ENCODE measurements at places on chromosomes 7 and 10.

DNA sequence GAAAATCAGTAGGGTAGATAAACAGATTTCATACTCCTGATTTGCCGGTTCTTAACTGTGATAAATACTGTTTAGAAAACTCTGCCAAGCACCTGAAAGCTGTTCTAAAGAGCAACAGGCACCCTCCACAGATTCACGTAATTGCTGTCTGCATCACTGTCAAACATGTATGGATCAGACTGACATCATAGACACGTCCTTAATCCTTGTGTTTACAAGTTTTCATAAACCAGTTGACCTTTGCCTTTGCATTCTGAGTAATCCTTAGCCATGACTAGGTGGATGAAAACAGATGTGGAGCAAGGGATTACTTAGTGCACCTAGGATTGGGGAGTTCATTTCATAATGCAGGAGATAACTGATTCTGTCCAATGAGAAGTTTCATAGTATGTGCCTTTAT lies 41.6 kb downstream of the SLC39A12 start:
- no peak for DNase-seq

DNA sequence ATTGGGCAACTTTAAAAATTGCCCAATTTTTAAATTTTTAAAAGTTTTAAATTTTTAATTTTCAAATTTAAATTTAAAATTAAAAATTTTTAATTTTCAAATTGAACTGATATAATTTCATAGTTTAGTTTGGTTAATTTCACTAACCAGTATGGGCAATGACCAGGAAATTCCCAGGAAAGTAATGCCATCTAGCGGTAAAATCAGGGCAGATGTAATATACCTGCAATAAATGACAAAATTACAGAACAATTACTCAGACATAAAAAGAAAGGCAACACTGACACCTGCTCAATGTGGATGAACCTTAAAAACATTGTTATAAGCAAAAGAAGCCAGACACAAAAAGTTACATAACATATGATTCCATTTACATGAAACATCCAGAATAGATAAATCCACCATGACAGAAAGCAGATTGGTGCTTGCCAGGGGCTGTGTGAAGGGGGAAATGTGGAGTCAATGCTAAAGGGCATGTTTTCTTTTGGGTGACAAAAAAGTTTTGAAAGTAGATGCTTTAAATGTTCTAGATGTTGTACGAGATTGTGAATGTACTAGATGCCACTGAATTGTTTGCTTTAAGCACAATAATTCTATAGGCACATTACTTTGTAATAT lies 28.6 kb upstream of the SLC16A12 start:
- DNase-seq = peak; percentile 72

DNA sequence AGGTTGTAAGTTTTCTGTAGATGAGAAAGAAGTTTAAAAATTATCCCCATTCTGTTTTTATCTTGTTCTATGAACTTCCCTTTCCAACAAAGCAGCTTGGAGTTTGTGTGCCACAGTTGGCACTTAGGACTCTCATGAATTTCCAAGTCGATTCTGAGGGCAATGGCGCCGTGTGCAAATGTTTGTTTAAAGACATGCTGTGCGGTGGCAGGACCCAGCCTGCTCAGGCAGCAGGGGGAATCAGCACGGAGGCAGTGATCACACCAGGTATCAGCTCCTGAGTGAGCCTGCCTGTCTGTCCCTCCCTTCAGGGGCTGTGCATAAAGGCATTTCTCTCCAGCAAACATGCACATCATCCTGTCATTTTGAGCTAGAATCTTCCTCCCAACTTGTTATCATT lies 109.8 kb upstream of the WDR11 start:
- DNase-seq = no peak

DNA sequence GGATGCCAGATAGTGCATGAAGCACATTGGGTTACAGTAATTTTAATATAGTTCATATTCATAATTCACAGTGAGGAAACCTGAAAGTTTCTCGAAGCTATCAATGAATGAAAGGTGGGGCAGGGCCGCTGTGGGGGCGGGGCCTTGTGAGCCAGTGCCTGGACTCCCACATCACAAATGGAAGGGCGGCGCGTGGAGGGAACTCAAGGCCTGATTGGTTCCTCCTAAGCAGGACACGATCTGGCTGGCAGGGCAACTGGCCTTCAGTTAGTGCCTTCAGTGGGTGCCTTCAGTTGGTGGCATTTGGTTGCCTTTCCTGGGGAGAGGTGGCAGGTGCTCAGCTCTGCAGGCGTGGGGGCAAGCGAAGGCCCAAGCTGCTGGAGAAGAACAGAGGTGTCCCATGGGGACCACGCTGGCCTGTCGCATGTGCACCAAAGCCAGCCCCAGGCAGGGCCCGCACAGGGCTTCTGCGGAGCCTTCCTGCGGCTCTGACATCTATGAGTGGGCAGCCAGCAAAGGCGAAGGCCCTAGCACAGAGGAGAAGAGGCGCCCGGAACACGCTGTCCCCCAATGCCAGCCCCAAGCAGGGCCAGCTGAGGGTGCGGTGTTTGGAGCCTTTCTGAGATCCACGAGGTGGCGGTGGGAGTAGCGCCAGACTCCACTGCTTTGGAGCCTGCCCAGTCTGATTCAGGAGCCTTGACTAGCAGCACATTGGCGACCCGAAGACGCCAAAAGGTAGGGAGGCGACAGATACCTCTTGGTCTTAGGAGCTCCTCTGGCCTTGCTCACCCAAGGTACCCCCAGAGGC lies 118.0 kb upstream of the PDSS1 start:
- DNase-seq = no peak

GRCh38 chr10:129279446-129280154 lies 187.4 kb upstream of the MGMT start:
- DNase-seq = no peak

- no peak for DNase-seq
Observed at GRCh38 chr7:128073671-128074310, 42.6 kb upstream of the LRRC4 start.

- DNase-seq = no peak
Observed at GRCh38 chr10:64484811-64485330, 963.7 kb downstream of the REEP3 start.

GRCh38 chr10:34862892-34863291 lies 47.8 kb upstream of the PARD3 start:
- DNase-seq = no peak

- no peak for DNase-seq
Observed at GRCh38 chr7:158268816-158269535, 318.6 kb downstream of the PTPRN2 start.

GRCh38 chr10:118498623-118499022 lies 96.8 kb downstream of the PRLHR start:
- no peak for DNase-seq

DNA sequence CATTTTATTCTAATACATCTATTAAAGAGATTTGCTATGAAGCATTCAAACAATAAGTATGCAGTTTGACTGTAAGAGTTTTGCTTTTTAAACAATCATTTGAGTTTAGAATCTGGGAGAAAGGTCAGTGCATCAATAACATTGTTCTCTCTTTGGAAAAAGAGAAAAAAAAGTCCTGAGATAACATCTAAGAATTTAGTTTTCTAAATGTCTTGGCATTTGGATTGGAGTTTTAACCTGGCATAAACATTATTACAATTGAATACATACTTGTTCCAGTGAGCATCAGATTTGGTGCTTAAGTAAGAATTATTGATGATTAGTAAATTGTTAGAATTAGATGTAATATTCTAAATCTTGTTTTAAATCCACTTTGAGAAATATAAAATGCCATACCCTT lies 47.2 kb upstream of the AKR1E2 start:
- no peak for DNase-seq

DNA sequence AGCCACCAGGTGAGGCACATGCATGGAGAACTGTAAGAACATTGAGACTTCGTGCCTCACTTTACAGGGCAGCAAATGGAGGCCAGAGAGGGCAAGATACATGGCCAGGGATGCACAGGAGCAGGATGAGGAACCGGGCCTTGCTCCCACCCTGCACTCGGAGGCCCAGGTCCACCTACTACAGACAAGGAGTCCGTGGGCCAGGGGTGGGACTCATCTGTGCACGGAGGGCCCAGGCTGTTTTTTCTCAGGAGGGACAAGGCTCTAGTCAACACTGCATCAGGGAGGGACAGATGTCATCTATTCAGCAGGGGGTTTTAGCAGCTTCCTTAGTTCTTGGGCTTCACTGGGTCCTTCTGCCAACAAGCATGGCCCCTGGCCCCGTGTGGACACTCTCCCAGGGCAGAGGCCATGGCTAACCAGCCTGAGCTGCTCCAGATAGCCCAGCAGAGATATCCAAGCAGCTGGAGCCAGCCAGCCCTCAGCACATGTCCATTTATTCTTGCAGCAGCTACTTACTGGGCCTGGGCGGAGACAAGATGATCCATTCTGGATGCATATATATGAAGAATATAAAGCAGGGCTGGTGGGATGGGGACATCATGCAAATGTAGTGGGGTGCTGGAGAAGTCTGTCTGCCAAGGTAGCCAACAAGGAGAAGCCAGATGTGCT lies 134.5 kb upstream of the RET start:
- no peak for DNase-seq

DNA sequence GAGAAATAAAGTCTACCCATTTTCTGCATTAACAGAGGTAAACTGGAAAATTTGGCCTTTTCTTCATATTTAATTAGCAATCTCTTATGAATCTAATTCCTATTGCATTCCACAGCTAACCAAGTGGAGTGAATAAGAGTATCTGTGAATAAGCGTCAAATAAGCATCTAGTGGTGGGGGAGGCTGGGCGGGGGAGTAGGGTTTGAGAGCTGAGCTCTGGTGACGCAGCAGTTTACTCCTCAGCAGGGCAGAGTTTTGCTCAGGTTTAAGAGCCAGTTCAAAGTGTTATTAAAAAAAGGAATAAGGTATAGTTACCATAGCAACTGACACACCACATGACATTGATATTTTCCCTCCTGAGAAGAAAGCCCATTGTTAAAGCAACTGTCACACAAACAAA lies 1346.8 kb upstream of the CELF2 start:
- peak; percentile 1 for DNase-seq

DNA sequence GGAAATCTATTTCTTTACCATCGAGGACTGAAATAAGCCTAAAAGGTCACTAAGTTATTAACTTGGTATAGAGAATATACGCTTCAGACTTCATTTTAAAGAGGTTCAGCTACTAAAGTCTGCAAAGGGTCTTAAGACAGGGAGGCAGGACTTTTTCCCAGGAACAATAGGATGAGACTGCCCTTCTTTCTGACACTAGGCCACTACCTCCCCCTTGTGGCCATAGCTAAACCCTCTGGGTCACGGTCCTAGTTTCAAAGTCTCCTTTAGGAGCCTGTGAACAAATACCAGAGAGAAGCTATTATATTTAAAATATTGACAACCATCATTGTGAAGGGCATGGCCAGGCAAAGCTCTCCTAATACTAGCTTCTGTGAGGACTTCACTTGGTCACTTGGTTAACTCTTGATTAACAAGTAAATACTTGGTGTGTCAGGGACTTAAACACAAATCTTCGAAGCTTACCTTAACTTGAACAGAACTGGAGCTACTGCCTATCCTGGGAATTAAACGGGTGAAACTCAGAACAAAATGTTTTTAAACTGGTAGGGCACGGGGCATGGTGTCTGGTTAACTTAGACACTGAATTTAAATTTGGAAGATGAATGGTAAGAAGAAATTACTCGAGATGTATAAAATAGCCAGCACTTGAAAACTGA lies 75.6 kb downstream of the CCDC6 start:
- DNase-seq = peak; percentile 80

DNA sequence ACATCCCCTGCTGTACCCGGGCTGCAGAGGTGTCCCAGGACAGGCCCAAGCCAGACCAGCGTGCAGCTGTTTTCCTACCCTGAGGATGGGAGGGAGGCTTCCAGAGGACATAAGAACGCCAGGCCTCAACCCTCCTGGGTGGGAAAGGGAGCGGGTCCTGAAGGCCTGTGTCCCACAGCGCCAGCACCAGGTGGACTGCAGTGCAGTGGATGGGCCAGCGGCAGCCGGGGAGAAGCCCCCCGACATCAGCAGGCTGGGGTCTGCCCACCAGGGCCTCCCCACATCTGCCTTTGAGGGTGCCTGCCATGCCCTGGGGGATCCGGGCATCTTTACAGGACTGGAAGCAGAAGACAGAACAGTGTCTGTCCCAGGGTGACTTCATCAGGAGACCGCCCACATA lies 22.8 kb upstream of the ZNF716 start:
- no peak for DNase-seq

DNA sequence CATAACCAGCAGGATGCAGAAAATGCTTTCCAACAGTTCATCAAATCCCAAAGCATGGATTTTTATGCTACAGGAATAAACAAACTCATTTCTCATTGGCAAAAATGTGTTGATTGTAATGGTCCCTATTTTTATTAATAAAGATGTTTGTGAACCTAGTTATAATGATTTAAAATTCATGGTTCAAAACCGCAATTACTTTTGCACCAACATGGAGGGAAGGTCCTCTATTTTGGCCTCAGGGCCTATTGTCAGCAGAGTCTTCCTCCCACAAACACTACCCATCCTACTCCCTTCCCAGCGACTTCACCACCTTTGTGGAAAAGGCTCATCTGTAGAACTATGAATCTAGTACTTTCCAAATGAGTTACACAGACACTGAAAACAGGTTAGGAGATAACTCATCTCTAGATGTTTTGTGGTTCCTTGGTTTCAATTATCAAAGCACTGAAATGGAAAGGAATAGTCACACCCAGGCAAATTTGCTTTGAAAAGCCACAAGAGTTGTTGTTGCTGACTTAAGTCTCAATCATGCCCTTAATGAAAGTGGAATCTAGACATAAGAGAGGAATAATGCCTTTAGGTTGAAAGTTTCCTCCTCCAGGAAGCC lies 59.4 kb upstream of the FRMD4A start:
- no peak for DNase-seq

DNA sequence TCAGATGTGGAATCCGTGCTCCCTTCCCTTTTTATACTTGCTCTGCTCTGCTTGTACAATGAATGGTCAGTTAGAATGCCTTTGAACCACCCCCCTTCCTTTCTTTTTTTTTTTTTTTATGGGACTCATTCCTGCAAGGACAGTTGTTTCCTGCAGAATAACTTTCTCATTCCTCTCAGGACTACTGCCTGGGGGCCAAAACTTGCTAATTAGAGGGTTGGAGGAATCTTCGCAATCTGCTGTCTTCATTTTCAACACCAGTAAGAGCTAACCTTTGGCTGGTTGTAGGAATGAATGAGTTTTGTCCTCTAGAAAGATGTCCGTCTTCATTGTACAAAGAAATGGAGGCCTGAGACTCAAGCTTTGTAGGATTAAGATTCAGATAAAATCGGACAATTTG lies 868.1 kb downstream of the LRMDA start:
- no peak for DNase-seq

- DNase-seq = no peak
Observed at GRCh38 chr10:100736144-100736808, 9.1 kb upstream of the PAX2 start.

GRCh38 chr7:134654104-134654775 lies 7.6 kb downstream of the BPGM start:
- no peak for DNase-seq

Data from fibroblast of pulmonary artery (primary cell).